ENCODE measurements at places on chromosomes 3 and 15.

- DNase-seq = no peak
These were observed 10.7 kb downstream of the EHD4 start for GRCh38 chr15:41961595-41962202.

GRCh38 chr3:197491923-197492664, 63.7 kb downstream of the BDH1 start:
- DNase-seq = no peak

- DNase-seq = no peak
These were observed 59.6 kb downstream of the UBE2E2 start for GRCh38 chr3:23262766-23263165.

DNA sequence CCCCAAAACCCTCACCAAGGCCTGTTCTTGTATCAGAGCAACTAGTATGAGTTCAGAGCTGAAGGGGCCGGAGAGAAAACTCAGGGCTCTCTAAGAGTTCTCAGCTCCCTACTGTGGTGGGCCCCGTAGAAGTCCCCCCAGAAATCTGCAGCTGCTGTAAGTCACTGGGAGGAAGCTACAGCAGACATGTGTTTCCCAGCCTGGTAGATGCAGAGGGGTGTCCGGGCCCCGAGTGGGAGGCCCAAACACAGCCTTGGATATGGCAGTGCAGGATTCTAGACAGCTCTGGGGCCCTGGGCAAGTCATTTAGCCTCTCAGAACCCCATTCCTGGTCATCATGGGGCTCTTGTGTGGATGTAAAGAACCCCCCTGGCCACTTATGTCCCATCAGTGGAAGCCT, 39.2 kb upstream of the CSPG4 start:
- DNase-seq = no peak

DNA sequence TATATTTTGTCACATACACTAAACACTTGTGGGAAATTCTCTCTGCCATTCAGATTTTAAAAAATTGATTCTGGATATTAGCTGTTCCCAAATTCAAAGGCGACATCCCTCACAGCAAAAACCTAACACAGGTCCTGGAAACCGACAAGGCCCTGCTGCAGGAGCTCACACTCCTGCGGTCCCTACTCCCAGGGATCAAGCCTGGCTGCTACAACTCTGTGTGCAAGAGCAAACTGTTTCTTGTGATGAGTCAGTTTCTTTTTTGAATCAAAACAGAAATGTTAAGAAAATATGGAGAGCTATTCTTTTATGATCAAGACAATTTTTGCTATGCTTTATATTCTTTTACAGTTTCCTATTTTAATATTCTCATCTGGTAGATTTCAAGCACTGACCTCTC, 51.0 kb upstream of the TJP1 start:
- DNase-seq = no peak

GRCh38 chr3:27628026-27628750, 93.9 kb downstream of the EOMES start:
- DNase-seq = no peak

- DNase-seq = no peak
These were observed 271.8 kb upstream of the TPM1 start for GRCh38 chr15:62770752-62771151.

GRCh38 chr15:34684351-34684750, 70.4 kb downstream of the GJD2 start:
- DNase-seq = no peak

DNA sequence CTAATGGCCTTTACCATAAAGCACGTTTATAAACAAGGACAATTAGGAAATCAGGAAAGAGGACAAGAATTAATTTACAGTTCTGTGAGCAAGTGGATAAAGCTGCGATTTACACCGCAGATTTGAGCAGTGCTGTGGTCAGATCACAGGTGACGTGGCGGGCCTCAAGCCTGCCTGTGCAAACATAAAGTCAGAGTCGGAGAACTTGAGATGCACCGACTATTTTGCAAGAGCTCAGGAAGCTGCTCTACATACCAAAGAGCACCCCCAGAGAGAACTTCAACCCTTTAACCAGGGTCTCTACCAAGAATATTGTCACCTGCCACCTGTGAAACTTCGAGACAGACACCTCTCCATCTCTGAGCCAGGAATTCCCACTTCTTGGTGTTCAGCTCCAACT, 35.7 kb downstream of the MECOM start:
- DNase-seq = no peak

All from activated CD4-positive, alpha-beta T cell treated with anti-CD3 and anti-CD28 coated beads for 24 hours (primary cell).